Effector memory CD8-positive, alpha-beta T cell (primary cell): ENCODE measurements at places on chromosomes 12 and 14.

GRCh38 chr12:107329569-107330324 is 236.4 kb upstream of the CRY1 start:
- DNase-seq: no peak

GRCh38 chr12:57604454-57604991 is at the start of gene DTX3:
Gene DTX3, plus strand, starts transcription at chr12:57604824. Its CDS starts 1,694 bp downstream, at chr12:57606518.
- DNase-seq: no peak

- no peak for DNase-seq
These were observed 47.1 kb downstream of the KRT80 start for GRCh38 chr12:52144512-52145227.

- no peak for DNase-seq
These were observed 58.4 kb downstream of the LLPH start for GRCh38 chr12:66072135-66072534.

- DNase-seq: no peak
These were observed 111.6 kb downstream of the TSPAN8 start for GRCh38 chr12:71046215-71046614.

DNA sequence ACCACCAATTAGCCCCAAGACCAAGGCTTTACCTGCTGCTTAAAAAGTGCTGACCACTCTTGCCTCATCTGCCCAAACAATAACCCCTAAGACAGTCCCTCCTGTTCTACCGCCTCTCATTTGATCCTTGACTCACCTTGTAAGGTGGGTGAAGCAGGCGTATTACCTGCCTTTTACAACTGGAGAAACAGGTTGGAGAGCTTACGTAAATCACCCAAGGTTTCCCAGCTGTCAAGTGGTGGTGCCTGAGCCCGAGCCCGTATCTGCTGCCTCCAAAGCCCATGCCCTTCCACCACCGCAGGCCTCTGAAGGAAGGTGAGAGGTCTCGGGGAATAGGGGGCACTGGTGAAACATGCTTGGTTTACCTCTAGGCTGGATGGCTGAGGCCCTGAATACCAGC is 36.6 kb downstream of the MAX start:
- no peak for DNase-seq
